Jurkat, Clone E6-1 (cell line): ENCODE measurements at places on chromosomes 13 and 19.

GRCh38 chr13:38121267-38121666 lies 228.4 kb upstream of the UFM1 start:
- no peak for DNase-seq

GRCh38 chr13:100811024-100811865 lies 136.7 kb upstream of the TMTC4 start:
- DNase-seq, result no peak

DNA sequence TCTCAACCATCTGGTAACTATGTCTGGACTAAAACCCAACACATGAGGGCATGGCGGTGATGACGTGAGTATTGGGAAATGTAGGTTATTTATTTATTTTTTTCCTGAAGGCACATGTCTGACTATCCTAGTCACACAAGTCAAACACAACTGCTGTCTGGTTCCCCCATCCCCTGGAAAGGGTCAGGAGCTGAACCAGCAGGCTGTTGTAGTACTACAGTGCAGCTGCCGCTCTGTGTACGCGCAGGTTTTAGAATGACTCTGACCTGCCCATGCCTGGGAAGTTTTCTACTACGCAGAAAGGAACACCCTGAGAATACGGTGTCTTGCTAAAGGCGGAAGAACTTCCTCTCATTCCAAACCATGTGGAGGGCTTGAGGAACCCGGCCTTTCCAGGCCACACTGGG lies 1.2 kb downstream of the SLC7A1 start:
- DNase-seq, result peak; percentile 23

GRCh38 chr13:94479616-94480015 lies at the start of gene DCT:
Gene DCT, minus strand, starts transcription at chr13:94479682. Its CDS starts 427 bp downstream, at chr13:94479255.
- no peak for DNase-seq

- no peak for DNase-seq
These were observed 8.1 kb downstream of the NKPD1 start for GRCh38 chr19:45152504-45153338.
